ENCODE measurements at places on chromosomes 1 and 21.

DNA sequence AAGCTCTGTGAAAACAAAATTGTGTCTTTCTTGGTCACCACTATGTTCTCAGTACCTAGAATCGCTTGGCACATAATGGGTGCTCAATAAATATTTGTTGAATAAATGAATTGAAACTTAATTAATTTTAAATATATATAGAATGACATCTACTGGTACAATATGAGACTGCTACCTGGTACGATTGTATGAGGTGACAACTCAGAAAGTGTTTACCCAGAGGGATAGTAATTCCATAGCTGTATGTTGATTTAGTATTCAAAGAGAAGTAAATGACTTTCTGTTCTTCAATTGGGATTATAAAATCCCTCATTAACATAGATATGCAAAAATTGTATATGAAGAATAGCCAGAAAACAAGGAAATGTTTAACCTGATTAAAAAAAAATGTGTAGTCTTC, 128.7 kb downstream of the RPS6KC1 start:
- no peak for DNase-seq

DNA sequence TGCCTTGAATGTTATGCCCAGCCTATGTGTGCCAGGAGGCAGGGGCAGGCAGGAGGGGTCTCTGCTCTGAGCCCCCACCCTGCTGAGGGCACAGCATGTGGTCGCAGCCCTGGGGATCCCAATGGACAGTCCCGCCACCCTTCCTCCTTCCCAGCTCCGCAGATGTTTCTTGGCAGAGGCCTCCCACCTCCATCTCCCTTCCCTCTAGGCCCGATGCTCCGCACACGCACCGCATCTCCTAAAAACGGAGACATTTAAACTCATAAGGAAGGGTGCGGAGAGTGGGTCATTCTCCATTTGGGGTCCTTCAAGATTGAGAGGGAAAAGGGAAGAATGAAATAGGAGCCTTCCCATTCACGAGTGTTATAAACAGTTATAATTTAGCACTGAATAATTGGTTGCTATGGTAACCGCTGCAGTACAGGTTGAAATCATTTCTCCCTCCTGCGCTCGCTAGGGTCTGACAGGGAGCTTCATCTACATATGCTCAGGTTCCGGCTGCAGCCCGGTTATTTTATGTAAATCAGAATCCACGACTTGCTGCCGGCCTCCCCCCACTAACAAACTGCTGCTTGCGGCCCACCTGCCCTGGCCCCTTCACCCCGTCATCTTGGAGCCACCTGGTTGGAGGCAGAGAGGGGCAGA, 16.0 kb downstream of the CHD5 start:
- DNase-seq = no peak

GRCh38 chr1:20574686-20575540, 14.0 kb upstream of the CDA start:
- DNase-seq = no peak

DNA sequence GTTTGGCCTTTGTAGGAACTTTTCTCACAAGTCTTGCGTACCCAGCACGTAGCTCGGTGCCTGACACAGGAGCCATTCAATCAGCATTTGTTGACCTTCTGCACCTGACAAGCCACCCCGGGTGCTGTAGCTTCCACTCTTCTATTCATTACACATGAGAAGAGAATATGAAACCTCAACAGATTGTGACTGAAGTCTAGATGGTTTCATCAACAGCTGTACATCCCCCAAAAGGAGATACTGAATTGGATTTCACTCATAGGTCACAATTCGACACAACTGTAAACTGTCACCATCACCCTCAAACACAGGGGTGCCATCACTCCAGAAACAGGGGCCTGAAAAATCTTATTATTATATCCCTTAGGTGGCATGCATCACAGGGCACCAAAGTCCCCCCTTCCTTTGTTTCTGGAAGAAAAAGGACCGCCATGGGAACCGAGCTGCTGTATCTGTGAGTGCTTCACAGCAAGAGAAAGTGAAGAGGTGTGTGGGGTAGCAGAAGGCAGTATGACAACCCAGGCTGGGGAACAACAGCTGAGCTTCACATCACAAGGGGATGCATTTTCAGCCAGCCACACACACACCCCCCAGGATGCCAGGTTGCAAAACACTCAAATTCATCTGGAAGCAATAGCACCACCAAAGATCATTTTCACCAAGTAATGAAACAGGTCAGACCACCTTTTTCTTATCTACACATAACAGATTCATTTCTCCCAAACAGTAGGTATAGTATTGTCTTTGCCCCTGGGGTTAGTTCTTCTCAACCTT, 225.7 kb downstream of the TOMM20 start:
- no peak for DNase-seq

- DNase-seq = no peak
These were observed 111.5 kb downstream of the ETS2 start for GRCh38 chr21:38917043-38917774.

DNA sequence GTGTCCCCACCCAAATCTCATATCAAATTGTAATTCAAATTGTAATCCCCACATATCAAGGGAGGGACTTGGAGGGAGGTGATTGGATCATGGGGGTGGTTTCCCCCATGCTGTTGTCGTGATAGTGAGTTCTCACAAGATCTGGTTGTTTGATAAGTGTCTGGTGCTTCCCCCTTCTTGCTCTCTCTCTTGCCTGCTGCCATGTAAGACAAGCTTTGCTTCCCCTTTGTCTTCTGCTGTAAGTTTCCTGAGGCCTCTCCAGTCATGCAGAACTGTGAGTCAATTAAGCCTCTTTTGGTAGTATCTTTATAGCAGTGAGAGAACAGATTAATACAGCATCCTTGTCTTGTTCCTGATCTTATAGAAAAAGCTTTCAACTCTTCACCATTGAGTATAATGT, 6.5 kb upstream of the LRRC39 start:
- DNase-seq = no peak

GRCh38 chr1:161954050-161954449, 69.6 kb downstream of the OLFML2B start:
- no peak for DNase-seq

DNA sequence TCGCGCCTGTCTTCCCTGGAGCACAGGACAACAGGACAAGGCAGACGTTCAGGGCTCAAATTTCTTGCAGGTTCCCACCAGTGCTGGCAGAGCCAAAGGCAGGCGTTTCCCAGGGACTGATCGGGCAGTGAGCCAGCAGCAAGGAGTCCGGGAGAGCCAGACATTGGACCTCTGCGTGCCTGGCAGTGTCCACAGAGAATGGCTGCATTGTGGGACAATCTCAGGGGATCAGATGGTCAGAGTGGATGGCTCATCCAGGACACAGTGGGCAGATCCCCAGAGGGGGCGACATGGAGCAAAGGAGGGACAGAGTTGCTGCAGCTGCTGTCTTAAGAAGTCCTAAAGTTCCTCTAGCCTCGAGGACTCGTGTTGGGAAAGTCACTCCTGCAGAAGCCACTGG, 4.6 kb downstream of the TMEM63A start:
- DNase-seq = no peak

DNA sequence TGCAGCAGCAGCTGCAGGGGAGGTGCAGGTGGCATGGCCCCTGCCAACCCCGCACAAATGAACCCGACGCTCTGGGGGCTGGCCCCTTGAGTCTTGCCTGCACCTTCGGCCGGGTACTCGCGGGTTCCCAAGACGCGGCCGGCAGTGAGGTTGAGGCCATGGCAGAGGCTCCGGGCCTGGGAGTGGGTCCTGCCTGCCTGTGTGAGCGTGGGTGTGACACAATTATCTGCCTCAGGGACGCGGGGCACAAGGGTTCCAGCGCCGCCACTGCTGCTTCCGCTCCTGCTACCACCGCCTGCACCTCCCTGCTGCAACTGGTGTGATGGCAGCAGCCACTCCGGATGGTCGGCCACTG, 20.9 kb upstream of the TGFB2 start:
- DNase-seq = no peak

Data from NCI-H2171 (cell line).